ENCODE measurements at places on chromosomes 11 and 22.

- no peak for DNase-seq
Measured at GRCh38 chr22:50323900-50324299, 2.9 kb downstream of the DENND6B start.

DNA sequence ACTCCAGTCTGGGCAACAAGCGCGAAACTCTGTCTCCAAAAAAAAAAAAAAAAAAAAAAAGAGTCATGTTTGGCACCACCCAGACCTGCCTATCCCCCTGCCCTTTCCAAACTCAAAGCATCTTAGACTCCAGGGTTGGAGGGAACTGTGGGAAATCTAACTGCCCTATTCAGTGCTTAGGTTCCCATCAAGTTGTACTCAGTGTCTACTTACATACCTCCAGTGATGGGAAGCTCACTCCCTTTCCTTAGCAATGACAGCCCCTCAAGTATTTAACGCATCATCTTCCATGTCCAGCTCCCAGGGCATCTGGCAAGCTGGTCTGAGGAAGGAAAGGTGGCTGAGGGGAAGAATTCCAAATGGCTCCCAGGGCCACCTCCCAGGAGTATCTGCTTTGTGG, 3.0 kb downstream of the ACTN3 start:
- DNase-seq = no peak

- no peak for DNase-seq
Measured at GRCh38 chr22:36327922-36328551, 59.7 kb downstream of the MYH9 start.

- no peak for DNase-seq
Measured at GRCh38 chr11:71305041-71305440, 52.7 kb upstream of the SHANK2 start.

DNA sequence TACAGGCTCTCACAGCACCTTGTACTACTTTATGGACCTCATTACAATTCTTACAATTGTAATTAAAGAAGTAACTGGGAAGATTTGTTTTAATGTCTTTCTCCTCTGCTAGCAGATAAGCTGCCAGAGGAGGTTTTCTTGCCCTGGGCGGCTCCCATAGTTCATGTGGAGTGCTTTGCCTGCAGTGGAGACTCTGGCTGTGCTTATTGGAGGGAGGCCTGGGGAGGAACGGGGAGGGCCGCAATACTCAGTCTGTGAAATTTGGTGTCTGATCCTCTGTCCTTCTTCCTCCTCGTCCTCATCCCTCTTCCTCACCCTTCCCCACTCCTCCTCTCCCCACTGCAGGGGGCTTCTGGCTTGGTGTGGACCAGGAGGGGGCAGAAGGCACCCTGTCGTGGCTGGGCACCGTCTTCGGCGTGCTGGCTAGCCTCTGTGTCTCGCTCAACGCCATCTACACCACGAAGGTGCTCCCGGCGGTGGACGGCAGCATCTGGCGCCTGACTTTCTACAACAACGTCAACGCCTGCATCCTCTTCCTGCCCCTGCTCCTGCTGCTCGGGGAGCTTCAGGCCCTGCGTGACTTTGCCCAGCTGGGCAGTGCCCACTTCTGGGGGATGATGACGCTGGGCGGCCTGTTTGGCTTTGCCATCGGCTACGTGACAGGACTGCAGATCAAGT, 5.6 kb downstream of the SLC35C1 start:
- DNase-seq = no peak

- no peak for DNase-seq
Measured at GRCh38 chr11:36035454-36035853, 91.6 kb downstream of the LDLRAD3 start.

DNA sequence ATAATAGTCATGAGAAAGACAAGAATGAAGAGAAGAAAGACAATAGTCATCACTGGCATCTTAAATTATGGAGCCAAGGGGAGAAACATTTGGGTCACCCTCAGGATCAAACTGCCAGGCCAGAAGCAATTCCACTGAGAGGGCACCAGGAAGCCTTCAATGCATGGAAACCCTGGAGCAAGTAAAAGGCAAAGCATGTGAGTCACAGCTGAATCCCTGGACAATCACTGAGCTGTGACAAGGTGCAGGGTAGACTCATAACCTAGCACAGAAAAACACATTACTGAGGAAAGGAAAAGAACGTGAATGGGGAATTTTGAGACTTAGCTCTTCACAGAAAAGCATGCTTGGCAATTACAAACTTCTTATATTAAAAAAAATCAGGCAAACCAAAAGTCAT, 1.6 kb downstream of the KCNJ1 start:
- DNase-seq = no peak
